ENCODE measurements at places on chromosomes 6 and 20.
A peak's percentile ranks its signal among the peaks of the same experiment; 100 is the strongest.

- DNase-seq, result no peak
Observed at GRCh38 chr6:25685251-25685650, 33.2 kb downstream of the SCGN start.

DNA sequence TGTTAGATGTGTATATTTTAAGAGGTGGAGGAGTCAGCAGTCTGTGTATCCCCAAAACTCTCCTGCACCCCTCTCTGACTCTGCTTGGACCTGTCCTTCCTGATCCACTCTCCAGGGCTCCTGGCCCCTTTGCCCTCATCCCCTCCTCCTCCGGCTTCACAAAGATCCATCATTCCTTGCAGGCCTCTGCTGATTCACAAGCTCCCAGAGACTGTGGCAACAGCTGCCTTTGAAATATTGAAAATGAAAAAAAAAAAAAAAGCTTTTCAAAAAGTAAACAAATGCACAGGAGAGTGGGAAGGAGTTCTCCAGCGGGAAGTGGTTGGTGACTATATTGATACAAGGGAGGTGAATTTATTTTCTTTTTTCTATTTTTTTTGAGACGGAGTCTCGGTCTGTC is 330.2 kb upstream of the SULF2 start:
- no peak for DNase-seq

- no peak for DNase-seq
Observed at GRCh38 chr6:52303178-52303577, 18.6 kb upstream of the MCM3 start.

- DNase-seq, result no peak
Observed at GRCh38 chr6:54156650-54157250, 45.5 kb downstream of the MLIP start.

DNA sequence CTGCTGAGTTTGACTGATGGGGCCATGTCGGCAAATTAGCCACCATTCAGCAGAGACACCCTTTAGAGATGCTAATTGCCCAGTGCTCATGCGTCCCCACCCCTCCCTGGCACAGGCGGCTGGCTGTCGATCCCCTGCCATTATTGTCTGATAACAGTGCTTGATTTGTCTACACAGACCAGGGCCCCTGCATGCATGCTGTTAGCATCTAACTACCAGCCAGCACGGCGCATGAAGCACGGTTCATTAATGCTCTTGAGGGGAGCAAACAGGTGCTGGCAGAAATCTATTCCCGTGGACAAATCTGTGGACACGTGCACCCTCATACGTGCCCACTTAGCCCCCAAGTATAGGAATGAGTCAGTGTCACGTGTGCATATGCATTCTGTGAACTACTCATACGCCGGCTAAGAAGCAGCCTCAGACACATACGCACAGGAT is 32.2 kb downstream of the KCNB1 start:
- DNase-seq, result no peak

DNA sequence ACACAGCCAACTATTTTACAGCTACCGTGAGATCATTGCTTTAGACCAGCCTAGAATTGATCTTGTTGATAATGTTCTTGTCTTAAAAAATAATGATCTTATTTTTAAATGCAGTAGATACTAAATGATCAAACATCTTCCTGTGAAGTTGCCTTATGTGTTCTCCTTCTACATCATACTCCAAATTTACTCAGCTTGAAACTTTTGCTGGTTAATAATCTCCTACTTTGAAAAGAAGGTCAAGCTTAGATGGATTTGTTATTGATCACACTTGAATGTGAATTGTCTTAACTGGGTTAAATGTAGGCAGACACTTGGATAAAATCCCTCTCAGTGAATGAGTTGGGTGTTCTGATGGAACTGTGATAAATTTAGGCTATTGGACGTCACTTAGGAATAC is 91.9 kb downstream of the HAO1 start:
- no peak for DNase-seq

DNA sequence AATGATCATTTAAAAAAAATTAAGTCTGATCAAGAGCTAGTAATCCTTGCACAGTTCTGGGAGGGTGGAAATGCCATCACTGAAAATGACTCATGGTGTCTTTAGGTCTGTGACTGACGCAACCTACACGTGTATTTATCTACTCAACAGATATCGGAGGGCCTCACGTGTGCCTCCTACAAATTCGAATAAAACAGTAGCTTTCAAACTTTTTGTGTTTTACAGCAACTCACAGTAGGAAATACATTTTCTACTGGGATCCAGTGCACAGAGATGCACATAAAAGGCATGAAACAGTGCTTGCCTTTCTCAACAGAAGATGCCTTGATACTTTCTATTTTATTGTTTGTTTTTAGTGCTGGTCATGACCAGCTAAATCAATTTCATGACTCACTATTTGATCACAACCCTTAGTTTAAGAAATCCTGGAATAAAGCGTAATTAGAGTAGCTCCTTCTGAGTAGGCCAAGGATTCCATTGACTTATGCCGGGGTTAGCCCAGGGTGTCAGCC is 210.0 kb upstream of the SNX9 start:
- DNase-seq, result no peak

DNA sequence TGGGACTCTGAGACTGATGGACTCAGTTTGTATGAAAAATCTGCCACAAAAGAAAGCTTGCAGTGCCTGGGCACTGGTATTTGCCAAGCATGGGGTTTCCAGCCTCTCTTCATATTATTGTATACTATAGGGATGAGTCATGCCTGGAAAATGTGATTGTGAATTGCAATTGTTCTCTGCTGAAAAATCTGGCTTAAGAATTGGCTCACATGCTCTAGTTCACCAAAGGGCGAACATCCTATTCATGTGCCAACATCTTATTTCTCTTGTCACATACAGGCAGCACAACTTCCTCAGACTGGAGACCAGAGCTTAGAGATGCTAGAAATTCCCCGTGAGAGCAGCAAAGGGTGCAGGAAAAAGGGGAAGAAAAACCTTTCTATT is 103.6 kb upstream of the KCNK16 start:
- no peak for DNase-seq

- DNase-seq, result peak; percentile 32
Observed at GRCh38 chr6:139373154-139373927, 1.1 kb downstream of the CITED2 start.

- no peak for DNase-seq
Observed at GRCh38 chr6:14521141-14521540, 403.6 kb downstream of the CD83 start.

- no peak for DNase-seq
Observed at GRCh38 chr6:137269803-137270202, 50.6 kb upstream of the IFNGR1 start.

DNA sequence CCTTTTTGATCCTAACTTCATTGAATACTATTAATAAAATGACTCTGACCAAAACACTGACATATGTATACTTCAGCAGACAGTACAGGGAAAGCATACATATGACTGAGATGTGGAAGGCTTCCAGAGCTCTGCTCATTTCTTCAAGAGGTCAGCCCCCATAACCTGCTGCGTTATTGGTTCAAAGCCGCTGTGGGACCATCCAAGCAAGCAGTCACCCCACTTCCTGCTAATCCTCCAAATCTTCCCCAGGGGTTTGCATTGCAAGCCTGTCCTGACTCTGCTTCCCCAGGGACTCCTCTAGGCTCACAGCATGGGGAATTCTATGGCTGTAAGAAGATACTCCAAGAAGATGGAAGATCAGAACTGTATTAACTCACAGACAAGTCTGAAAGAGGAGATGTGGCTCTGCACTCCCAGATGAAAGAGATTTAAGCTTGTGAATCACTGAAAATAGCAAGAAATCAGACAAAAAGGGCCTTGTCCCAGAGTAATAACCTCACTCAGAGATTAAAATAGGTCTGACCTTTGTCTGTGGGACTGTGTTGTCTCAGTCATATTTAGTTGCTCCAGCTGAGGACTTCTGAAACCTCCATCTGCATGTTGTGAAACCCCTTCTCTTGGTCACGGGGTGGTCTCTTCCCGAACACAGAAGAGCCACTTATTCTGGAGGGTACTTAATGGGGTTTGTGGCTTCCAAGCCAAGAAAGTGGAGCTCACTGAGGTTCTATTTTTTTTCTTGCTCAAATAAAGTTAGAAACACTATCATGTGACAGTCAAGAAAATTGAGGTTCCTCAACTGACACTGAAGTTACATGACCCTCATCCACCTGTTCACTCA is 101.5 kb upstream of the MARCKS start:
- DNase-seq, result no peak

- DNase-seq, result no peak
Observed at GRCh38 chr6:154954347-154954746, 40.8 kb upstream of the TIAM2 start.

GRCh38 chr6:32047855-32048766 is 9.9 kb downstream of the CYP21A2 start:
- peak; percentile 68 for DNase-seq

DNA sequence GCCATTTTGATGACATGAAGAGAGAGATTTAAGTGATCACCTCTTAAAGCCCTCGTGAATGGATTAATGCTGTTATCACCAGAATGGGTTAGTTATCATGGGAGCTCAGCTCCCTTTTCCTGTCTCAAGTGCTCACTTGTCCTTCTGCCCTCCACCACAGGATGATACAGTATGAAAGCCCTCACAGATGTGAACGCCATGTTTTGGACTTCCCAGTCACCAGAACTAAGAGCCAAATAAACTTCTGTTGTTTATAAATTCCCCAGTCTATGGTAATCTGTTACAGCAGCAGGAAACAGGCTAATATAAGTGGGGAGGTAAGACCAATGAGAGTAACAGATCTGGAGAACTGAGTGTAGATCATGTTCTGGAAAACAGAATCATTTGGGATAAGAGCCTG is 493.2 kb downstream of the CDKAL1 start:
- no peak for DNase-seq

DNA sequence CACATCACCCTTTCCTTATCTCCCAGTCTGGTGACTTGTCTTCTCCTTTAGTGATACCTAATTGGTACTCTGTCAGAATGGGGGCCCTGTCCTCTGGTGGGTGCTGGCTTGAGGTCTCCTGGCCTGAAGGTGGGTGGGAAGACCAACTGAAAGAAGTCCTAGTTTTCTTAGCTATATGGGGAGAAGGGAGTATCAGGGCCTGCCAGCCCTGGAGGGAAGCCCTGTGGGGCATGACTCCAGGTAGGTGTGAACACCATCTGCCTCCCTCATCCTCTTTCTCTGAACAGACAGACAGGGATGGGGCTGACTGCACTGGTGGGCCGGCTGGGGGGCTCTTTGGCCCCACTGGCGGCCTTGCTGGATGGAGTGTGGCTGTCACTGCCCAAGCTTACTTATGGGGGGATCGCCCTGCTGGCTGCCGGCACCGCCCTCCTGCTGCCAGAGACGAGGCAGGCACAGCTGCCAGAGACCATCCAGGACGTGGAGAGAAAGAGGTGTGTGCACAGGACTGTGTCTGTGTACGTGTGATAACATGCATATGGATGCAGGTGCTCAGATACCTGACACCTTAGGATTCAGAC is 4.8 kb downstream of the CRIP3 start:
- DNase-seq, result no peak

DNA sequence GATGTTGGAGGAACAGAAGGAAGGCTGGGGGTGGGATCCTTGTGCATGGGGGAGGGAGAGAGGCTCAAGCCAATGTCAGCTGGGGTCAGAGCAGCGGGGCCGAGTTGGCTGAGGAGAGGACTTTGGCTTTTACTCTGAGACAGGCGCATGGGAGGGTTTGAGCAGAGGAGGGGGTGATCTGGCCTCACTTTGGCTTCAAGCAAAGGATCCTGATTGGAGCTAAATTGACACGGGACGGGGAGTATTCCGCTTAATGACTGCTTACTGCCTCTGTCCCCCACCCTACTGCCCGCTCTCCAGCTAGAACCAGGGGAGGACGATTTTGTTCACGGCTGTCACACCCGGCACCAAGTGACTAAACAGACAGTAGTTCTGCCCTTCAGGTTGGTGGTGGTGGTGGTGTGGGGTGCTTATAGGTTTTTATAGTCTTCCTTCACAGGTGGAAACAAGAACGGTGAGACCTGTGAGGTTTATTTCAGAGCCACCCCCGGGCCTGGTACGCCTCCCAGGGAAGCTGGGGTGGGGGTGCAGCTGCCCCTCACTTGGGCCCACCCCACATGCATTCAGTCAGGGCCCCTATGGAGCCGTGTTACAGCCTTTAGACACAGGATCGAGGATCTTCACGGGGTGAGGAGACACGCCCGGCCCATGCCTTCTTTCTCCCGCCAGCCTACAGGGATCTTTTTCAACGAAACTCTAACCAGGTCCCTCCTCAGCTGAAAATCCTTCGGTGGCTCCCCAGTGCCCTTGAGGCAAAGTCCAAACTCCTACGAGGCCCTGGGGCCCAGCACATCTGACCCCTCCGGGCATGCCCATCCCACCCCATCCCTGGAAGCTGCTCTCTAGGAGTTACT is 1.3 kb upstream of the SNAI1 start:
- DNase-seq, result no peak

GRCh38 chr20:61925555-61926252 is 140.0 kb downstream of the TAF4 start:
- no peak for DNase-seq

- DNase-seq, result no peak
Observed at GRCh38 chr6:19879663-19880062, 42.5 kb downstream of the ID4 start.

DNA sequence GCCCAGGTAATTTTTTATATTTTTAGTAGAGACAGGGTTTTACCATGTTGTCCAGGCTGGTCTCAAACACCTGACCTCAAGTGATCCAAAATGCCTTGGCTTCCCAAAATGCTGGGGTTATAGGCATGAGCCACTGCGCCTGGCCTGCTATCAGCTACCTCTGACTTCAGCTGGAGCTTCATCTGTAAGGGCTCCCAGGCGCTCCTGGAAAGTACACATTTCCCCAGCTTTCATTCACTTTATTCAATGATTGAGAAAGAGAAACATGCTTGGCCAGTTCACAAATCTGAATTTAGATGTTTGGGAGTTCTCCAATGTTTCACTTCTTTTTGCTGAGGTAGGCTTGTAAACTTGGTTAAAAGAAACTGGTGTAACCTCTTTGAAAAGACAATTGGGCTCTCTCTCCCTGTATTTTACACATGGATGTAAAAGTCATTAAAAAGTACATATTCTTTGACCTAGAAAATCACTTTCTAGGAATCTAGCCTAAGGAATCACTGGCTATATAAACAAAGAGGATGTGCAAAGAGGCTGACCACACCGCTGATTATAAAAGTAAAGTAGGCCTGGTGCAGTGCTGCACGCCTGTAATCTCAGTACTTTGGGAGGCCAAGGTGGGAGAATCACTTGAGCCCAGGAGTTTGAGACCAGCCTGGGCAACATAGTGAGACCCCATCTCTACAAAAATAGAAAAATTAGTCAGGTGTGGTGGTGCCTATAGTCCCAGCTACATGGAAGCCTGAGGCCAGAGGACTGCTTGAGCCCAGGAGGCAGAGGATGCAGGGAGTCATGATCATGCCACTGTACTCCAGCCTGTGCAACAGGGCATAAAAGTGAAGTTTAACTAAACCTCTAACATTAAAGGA is 128.9 kb downstream of the BACH2 start:
- DNase-seq, result no peak

Data from stimulated activated CD4-positive, alpha-beta T cell treated with anti-CD3 and anti-CD28 coated beads, Interleukin-1b, Interleukin-23, amount 100 ng/mL, for 1 hour (primary cell).